ENCODE measurements at places on chromosomes 5 and 9. TPM values are rescaled to one million over a fixed set of nuclear protein-coding genes. Genes with fewer than 3 reads are reported as not detected.

The DMRT3 gene
- not detected for total RNA-seq

The PCDHGA10 gene
- 8.6 TPM for total RNA-seq

The AFAP1L1 gene
- total RNA-seq, result 3.4 TPM

The ARSI gene
- 118 TPM for total RNA-seq

The CD274 gene
- total RNA-seq, result 22.5 TPM

The CDC20B gene
- not detected for total RNA-seq

The CFAP90 gene
- 0.30 TPM for total RNA-seq

The NR6A1 gene
- under 0.01 TPM for total RNA-seq
